T-helper 9 cell (primary cell): ENCODE measurements at places on chromosomes 2 and 18.

DNA sequence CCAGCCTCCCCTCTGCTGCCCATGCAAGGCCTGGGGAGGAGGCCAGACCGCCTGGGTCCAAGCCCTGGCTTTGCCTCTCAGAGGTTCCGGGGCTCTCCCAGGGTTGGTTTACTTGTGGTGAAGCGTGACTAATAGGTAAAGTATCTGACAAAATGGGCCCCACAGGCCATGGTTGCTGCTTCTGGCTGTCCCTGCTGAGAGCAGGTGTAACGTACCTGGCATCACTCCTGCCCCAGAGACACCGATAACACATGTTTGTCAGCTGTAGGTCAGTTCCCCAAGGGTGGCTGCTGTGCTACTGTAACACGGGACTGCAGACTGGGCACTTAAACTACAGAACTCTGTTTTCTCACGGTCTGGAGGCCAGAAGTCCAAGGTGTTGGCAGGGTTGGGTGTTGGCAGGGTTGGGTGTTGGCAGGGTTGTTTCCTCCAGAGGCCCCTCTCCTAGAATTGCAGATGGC is 34.1 kb downstream of the ODC1 start:
- no peak for DNase-seq

- DNase-seq: no peak
Measured at GRCh38 chr2:216066230-216066629, 15.4 kb downstream of the PECR start.

GRCh38 chr18:23675896-23676295 is 13.2 kb upstream of the ANKRD29 start:
- DNase-seq: no peak

GRCh38 chr2:75324141-75324540 is 124.8 kb upstream of the TACR1 start:
- no peak for DNase-seq

DNA sequence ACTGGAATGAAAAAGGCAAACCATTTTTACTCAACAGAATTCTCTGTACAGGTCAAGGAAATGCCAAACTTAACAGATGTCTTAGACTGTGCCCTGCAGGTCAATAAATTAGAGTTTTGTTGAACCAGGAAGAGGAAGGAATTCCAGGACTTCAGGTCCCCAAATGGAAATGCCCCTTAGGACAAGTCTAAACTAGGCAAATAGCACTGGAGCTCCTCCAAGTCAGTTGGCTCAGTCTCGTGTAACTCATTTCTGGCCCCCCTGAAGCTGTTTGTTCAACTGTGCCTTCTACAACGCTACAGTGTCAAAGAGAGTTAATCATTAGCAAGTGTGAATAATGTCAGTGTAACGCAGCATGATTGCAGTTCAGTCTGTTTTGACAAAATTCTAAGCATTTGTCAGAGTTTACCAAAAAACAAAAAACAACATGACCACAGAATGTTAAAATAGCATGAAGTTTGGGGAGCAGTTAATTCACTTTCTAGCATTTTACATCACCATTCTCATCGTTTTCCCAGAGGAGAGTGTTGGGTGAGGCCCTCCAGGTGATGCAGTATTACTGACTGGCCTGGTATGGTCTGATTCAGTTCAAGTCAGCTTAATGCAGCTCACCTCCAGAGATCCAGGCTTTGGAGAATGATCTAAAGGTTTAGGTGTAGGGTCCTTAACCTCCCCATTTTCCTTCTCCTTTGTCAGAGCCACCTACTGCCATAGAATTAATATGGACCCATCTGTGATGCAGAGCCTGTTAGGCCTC is 108.1 kb downstream of the AQP4 start:
- DNase-seq: no peak

- no peak for DNase-seq
Measured at GRCh38 chr2:40348665-40349064, 103.2 kb downstream of the SLC8A1 start.

DNA sequence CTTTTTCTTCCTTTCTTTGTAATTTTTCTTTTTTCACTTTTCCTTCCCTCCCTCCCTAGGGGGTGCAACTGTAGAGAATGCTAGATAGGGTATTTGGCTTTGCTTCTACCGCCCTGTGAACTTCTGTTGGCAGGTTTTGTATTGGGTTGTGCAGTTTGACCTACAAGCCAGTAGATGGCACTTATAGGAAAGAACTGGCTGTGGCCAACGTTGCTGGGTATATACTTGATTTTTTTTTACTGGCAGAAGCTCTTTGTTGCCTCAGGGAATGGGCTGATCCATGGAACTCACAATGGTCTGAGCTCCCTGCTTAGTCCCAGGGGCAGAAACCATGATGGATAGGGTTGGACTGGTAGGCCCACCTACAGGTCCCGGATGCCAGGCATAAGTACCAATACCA is 1019.5 kb upstream of the LRRTM1 start:
- DNase-seq: no peak

DNA sequence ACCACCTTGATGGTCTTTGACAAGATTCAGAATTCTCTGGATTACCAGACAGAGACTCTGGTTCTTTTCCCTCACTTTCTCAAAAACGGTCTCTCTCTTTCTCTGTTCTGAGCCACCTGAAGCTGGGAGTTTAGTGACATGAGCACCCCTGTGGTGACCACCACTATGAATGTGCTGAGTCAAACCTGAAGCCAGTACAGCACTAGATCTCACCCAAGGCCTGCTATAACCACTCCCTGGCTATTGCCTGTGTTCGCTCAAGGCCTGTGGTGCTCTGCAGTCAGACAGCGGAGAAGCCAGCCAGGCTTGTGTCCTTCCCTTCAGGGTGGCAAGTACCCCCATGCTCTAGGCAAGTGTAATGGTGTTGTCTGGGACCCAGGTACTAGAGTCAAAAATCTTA is 828.9 kb upstream of the NXPH2 start:
- DNase-seq: no peak

DNA sequence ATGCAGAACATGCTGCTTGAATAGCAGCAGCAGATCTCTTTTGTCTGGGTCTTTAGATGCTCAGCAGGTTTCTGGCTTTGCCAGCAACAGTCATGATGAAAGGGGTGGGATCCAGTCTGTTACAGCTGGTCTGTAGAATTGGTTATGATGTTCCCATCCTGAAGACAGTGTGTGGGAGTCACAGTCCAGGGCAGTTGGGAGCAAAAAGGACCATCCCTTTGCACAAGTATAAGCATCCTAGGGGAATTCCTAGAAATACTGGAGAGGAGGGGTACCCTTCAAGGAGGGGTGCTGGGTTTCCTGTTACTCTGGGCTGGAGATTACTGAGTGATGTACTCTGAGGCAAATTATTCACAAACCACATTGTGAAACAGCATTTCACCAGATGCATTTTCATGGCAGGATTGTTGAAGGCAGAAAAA is 119.9 kb upstream of the RND3 start:
- no peak for DNase-seq

- no peak for DNase-seq
Measured at GRCh38 chr2:145085612-145086011, 565.7 kb upstream of the ZEB2 start.
